ENCODE measurements at places on chromosomes 11 and 22.

GRCh38 chr22:42026705-42027104 is 28.1 kb downstream of the WBP2NL start:
- DNase-seq: no peak

- no peak for DNase-seq
These were observed 129.3 kb upstream of the NECTIN1 start for GRCh38 chr11:119858288-119858687.

- DNase-seq: peak; percentile 88
These were observed 118.5 kb downstream of the APOL5 start for GRCh38 chr22:35835998-35836691.

DNA sequence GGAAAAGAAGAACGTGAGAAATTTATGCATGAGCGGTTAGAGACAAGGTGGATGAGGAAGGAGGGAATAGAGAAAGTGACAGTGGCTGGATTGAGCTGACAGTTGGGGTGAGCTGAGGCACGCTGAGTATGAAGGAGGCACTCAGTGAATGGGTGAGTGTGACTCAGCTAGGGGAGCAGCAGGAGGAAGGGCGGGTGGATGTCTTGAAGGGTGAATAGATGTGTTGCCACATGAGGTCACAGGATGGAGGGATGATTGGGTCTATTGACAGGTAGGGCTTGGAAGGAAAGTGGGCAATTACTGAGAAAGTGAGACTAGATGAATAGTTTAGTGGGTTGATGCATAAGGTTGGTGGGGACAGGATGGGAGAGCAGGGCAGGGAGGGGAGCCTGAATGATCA is 8.0 kb downstream of the IFITM10 start:
- DNase-seq: no peak

DNA sequence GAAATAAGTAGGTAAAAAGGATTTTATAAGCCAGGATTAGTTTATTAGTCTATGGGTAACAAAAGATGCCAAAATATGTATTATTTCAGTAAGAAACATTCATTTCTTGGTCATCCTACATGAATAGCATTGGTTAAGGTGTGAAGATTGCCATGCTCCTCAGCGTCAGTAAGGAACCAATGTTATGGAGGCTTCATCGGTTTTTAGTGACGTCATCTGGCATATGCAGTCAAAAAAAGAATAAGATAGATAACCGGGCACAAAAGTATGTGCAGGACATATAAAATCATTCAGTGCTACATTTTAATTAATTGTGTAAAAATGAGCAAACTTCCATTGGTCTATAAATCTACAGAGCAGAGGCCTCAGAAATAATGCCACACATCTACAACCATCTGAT is 29.4 kb downstream of the TRIM5 start:
- no peak for DNase-seq

GRCh38 chr22:23210428-23211170 is 30.3 kb downstream of the BCR start:
- no peak for DNase-seq

GRCh38 chr11:46958777-46959176 is 22.2 kb downstream of the CSTPP1 start:
- no peak for DNase-seq

GRCh38 chr22:39463931-39464390 is 7.1 kb downstream of the MGAT3 start:
- no peak for DNase-seq

GRCh38 chr11:16125796-16126195 is 230.6 kb downstream of the SOX6 start:
- DNase-seq: no peak

All from urothelium cell line (cell line).